ENCODE measurements at places on chromosomes 2 and 18.

DNA sequence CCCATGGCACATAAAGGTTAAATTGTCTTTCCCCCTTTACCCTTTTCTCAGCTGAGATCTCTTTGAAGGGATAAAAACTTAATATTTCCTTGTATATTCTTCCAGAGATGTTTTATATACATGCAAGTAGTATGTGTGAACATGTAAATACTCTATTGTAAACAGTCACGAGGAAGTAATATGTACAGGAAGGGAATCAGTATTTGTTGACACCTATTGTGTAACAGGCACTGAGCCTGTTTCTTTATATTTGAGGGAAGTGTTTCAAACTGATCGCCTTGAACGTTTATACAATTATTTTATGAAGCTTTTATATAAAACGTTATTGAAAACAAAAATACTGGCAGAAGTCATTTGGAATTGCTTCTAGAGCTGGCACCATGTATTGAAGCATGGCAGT, 13.2 kb downstream of the RALBP1 start:
- no peak for DNase-seq

DNA sequence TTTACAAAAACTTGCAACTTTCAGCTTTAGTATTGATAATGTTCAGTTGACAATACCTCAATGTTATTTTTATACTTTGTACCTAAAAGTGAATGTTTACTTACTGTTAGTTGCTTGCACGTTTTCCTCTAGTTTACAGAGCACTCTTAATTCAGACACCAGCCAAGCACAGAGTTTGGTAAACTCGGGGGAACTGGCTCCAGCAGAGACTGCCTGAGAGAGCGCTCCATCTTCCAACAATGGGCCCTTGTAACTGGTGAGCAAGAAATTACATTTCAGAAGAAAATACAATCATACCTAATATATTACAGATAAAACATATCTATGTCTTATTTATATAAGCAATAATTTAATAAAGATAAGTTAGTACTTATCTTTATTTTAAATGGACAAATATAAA, 3.7 kb downstream of the FAM98A start:
- no peak for DNase-seq

GRCh38 chr2:63639344-63639743, 50.6 kb downstream of the MDH1 start:
- no peak for DNase-seq

GRCh38 chr18:31371989-31372388, 4.6 kb upstream of the DSG4 start:
- no peak for DNase-seq

DNA sequence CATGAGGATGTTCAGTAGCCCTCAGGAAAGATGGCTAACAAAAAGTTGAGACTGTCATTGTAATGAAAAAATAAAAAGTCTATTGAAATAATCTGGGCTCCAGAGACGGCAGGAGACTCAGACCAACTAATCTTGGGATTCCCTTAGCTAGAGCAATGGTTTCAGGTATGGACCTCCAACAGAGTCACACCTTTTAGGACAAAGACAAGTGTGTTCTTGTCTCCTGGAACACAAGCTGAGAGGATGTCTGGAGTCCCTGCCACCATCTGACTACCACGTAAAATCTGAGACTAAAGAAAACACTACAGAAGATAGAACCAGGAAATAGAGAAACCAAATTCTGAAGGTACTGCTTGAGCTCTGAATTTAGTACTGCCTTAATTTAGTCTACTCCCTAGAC, 103.3 kb upstream of the RBBP8 start:
- DNase-seq, result no peak

- DNase-seq, result no peak
Observed at GRCh38 chr2:161117506-161117905, 42.7 kb upstream of the TANK start.

- no peak for DNase-seq
Observed at GRCh38 chr18:30954262-30954661, 88.3 kb downstream of the DSC3 start.

GRCh38 chr2:63444565-63445288, 143.6 kb downstream of the WDPCP start:
- no peak for DNase-seq

DNA sequence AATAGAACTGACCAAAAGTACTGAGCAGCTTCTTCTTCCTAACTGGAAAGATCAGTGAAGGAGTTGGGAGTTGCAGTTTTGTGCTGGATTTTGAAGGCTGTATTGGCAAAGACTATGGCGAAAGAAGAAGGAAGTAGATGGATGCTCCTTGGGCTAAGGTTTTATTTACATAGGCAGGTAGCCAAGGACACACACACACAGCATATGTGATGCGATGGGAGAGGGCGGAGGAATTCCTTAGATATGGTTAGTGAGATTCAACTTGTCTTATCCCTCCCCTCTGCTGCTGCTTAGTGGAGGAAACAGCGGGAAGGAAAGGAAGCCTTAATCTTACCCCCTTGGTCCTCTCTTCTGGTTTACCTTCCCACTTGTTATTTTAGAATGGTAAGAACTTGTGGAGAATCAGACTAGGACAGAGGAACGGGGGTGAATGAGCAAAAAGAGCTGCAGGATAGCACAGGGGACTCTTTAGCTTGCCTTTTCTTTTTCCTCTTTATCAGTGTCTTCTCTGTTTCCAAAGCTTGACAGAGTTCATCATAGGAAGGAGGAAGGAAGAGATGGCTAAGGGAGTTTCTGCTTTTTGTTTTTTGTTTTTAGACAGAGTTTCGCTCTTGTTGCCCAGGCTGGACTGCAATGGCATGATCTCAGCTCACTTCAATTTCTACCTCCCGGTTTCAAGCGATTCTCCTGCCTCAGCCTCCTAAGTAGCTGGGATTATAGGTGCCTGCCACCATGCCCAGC, 87.9 kb downstream of the OSBPL6 start:
- no peak for DNase-seq

DNA sequence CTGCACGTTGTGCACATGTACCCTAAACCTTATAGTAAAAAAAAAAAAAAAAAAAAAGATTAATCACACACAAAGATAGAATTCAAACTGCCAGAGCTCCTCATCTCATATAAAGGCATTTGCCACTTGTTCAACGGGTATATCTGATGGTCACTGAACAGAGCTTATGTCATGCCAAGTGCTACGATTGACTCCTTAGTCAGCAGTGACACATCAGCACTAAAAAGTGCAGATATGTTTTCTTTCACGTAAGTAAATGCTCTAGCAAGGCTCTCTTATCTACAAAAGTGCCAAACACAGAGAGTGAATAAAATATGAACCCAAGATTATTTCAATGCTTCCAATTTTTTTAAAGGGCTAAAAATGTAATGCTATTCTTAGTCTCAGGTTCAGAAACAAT, 1.1 kb downstream of the LMAN1 start:
- DNase-seq, result peak; percentile 17

- no peak for DNase-seq
Observed at GRCh38 chr2:121502246-121502645, 28.4 kb upstream of the RNU4ATAC start.

DNA sequence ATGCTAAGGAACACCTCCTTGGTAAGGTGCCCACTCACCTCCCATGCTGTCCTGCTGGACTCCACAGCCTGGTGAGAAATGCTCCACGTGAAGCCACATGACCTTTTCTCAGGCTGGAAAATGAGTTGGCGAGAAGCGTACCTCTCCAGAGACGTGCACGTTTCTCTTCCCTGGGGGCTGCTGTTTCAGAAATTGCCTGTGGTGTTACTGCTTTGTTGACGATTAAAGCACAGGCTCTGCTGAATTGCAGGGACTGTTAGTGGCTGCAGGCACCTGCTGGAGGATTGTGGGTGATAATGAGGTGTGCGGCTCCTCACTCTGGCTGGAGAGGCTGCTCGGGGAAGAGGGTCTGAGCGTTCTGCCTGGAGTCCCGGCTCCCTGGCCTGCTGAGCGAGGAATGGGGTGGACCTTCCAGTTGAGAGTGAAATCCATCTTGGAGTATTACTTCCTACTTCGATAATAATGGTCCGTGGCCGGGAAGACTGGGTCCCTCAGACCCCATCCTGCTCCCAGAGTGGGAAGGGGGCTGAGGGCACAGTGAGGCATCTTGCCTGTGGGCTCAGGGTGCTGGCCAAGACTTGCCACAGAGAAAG, 199.3 kb upstream of the HDAC4 start:
- no peak for DNase-seq
